ENCODE measurements at places on chromosomes 7 and 10.

DNA sequence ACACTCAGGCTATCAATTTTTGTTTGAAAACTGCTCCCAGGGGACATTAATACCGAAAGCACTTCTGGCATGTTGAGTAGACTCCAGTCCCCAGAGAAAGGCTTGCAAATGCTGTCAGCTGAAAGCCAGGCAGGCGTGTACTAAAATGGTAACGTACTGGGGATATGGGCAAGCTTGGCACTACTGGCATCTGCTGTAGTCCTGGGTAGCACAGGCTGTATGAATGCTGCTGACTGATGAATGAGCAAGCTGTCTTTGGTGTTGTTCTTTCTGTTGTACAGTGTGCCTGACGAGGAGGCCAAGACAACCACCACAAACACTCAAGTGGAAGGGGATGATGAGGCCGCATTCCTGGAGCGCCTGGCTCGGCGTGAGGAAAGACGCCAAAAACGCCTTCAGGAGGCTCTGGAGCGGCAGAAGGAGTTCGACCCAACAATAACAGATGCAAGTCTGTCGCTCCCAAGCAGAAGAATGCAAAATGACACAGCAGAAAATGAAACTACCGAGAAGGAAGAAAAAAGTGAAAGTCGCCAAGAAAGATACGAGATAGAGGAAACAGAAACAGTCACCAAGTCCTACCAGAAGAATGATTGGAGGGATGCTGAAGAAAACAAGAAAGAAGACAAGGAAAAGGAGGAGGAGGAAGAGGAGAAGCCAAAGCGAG is 53.5 kb upstream of the AGBL3 start:
- no peak for DNase-seq

DNA sequence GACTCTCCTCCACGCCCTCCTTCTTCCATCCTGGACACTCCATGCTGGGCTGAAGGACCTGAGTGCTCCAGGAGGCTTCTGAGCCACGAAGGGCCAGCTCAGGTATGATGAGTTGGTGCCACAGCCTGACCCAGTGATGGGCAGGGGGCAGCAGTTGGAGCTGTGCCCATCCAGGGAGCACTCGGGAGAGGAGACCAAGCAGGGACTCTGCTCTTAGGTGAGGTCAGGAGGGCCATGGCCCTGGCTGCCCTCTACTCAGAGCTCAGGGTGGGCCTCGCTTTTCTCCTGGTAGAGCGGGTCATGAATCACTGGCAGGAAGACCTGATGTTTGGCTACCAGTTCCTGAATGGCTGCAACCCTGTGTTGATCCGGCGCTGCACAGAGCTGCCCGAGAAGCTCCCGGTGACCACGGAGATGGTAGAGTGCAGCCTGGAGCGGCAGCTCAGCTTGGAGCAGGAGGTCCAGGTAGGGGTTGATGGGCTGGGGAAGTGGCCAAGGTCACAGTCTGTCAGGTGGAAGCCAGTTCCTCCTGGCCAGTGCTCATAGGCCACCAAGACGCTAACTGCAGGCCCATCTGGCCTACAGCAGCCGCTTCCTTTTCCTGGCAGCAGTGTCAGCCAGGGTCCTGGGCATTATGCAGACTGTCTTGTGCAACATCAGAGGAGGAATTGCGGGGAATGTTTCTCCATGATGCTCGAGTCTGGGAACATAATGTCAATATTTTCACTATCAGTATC is 50.8 kb downstream of the ALOX5 start:
- no peak for DNase-seq

DNA sequence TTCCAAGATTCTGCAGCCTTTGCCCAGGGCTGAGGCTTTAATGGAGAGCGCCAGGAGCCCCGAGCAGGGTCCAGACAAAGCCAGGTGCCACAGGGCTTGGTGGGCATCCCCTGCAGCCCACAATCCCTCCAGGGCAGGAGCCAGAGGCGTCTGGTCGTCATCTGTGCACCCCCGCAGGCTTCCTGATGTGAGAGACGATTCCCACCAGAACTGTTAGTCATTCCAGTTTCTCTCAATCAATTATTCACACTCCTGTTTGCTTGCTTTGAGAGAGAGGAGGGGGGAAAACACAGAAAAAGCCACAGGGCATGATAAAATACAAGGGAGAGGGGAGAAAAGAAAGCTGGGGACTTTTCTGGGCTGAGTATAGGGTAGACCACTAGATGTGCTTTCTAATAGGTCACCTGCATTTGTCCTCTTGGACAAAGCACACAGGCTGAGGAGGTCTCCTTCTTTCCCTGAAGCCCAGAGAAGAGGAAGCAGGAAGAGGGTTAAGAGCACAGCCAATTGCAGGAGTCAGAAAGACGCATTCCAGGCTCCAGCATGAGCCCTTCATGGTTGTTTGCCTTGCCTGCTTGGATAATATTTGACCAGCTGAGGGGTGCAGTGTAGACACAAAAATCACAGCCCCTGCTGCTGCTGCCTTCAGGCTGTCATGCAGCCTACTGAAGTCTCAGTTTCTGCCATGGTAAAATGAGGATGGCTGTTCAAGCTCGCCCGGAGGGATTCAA is 194.4 kb downstream of the PLXNA4 start:
- DNase-seq: no peak

DNA sequence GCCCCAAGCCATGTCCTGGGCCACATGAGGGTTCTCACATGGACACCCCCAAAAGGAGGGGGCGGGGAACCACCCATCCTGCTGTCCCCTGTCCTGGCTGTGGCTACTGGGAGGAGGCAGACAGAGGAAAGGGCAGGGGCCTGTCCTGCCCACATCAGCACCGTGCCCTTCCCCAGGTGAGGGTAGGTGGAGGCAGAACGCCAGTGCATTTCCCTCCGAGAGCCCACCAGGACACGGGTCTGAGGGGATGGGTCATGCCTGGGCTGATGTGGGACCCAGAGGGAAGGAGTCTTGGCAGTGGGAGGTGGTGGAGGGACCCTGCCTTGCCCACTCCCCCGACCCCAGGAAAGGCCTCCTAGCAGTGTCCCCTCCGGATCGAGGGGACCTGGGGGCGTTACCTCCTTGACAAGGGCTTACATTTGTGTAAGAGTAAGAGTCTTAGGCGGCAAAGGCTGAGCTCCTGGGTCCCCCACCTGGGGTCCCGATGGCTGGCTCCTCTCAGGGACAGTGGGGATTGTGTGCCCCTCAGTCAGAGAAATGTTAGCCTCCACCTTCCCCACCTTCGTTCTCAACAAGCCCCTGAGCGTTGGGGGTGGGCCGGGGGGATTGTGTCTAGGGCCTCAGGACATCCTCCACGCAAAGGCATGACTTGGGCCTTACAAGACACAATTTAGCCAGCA is 6.1 kb downstream of the CRYGN start:
- DNase-seq: no peak

DNA sequence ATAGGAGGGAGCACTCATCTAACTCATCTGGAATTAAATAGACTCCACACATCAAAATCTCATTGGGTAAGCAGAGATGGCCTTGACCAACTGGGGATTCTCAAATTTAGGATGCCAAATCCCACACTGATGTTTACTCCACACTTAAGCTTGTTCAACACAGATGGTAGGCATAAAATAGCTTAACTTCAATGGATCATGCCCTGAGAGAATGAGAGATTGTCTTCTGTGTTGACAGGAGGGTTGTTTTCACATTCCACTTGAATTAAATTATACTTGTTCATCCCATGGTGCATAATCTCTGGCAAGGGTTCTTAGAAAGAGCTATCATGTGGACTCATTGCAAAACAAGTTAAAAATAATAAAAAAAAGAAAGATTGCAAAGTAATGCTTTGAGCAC is 391.4 kb downstream of the PLXDC2 start:
- DNase-seq: no peak

DNA sequence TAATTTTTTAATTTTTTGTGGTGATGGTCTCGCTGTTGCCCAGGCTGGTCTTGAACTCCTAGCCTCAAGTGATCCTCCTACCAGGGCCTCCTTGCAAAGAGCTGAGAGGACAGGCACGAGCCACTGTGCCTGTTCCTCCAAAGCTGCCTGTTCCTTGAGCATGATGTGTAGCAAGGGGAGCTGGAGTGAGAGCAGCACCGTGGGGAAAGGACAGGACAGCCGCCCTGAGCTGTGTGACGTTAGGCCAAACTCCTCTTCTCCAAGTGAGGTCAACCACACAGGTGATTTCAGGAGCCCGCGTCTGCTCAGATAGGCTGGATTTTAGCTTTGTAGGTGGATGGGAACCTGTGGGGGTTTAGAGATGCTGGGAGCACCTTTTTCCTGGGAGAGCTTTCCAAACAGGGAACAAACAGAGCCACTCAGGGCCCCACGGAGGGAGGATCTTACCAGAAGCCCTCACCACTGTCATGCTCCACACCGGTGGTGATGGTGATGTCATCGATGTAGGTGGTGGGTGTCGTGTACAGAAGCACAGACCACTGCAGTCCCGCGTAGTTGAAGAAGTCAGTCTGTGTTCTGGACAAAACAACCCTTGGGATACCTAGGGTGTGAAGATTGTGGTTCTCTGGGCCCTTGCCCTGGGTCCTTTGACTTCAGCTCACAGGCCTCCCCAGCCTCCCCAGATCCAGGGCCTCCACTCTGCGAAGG is 44.8 kb upstream of the ZNF479 start:
- DNase-seq: no peak

GRCh38 chr10:103507235-103508191 is 14.0 kb downstream of the NEURL1 start:
- DNase-seq: no peak

- no peak for DNase-seq
Measured at GRCh38 chr10:31315453-31315852, 3.6 kb upstream of the ZEB1 start.

DNA sequence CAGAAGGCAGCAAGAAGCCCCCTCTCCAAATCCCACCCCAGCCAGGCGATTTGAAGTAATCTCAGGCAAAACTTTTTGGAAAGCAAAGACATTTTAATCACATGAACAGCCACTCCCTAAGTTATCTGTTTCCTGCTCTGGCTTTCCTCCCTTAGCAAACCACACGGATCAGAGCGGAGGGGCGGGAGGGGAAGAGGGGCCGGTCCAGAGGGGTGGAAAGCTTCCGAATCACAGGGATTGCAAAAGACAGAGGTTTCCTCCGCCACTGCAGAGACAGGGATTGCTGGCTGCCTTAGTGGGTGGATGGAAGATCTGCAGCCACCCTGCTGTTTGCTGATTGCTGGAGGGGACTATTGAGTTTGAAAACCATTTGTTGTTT is 41.2 kb downstream of the ZCCHC24 start:
- DNase-seq: no peak

DNA sequence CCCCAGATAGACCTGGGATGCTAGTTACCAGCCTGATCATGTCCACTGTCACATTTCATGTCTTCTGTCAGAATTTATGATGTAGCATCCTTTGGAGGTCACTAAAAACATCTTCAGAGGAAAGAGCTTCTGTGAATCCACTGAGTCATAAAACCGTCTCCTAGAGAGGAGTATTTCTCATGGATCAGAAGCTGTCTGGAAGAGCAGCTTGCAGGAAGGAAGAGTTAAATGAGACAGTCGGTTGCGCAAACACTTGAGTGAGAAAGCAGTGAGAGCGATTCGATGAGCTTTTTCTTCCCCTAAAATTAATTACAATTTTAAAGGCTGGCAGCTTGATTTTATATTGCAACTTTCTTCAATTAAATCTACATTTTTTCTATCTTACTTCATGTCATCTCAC is 47.2 kb upstream of the WDR11 start:
- DNase-seq: no peak

- no peak for DNase-seq
Measured at GRCh38 chr10:75932921-75933320, 501.5 kb downstream of the LRMDA start.

GRCh38 chr7:73881352-73882046 is 20.5 kb downstream of the TMEM270 start:
- DNase-seq: no peak

DNA sequence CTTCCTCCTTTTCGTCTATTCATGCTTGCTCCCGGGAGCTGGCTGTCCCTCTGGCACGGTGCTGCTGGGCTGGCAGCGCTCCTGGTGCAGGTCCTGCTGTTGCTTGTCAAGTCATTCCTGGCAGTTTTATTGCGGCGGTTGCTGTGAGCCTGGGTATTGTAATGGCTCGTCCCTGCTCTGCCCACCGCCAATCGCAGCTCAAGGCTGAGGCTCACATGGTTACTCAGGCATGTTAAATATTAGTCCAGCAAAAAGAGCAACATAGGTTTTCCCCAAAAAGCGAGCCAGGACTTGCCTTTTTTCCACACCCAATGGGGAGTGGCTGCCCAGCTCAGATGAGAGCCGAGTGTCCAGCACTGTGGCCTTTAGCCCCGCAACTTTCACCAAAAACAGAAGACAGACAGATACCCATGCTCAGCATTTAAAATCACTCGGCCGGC is 492.9 kb upstream of the FOXK1 start:
- DNase-seq: no peak

DNA sequence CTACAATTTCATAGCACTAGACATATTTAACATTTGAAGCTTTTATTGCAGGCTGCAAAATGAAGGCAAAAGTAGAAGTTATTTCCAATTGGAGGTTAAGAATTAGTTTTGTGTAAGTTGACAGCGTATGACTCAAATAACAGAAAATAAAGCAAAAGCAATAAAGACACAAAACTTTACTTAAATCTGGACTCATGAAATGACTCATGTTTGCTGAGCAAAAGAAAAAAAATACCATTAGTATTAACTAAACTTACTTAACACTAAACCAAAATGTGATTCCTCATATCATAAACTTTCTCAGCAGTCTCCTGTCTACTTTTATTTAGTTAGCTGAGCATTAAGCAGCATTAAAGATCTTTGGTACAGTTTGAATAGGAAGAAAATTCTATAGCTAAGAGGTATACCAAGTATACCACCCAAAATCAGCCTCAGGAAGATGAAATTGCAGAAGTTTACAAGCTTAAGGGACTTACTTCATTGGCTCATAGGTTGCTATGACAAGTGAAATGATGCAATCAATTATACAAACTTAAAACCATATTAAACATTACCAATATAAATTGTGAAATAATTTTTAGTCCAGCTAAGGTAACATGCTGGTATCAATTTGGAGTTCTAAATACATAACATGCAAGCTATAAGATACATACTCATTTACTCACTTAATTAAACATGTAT is 1131.4 kb downstream of the XPNPEP1 start:
- DNase-seq: no peak

DNA sequence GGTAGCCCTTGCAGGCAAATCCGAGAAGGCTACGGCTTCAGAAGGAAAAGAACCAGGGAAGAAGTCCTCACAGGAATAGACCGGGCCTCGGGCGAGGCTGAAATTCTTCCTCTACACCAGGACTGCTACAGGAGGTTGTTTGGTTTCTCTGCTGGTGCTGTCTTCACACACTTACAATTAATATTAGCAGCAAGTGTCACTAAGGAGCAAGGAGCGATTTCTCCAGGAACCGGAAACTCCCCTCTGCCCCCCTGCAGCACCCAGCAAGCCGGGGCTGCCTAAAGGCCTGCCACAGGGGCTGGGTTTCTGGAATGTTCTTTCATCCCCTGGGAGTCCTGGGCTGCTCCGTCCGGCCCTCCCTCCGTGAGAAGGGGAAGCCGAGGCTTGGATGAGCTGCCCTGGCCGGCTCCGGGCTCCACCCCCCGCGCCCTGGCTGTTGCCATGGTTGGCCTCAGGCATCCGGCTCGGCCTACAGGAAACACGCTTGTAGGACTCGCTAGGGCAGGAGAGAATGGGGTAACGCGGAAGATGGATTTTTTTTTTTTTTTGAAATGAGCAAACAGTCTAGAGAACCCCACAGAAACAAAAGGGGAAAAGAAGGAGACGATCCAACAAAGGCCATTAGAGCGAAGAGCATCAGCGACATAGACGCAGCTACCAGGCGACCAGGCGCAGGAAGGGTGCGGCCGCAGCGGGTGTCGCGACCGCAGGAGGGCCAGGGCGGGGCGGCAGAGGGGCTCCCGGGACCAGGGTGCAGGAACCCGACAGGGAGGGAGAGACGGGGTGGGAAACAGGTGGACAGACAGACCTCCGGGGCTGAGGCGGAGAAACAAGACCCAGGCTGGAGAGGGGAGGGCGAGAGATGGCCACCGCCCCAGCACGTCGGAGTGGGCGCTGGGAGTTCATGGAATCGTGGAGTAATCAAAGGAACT is 33.0 kb downstream of the EN2 start:
- DNase-seq: no peak

Data from stimulated activated CD4-positive, alpha-beta T cell treated with anti-CD3 and anti-CD28 coated beads, Interleukin-2, amount 100 ng/mL, for 4 hours (primary cell).